ENCODE measurements at places on chromosomes 16 and 17.

GRCh38 chr17:65025297-65025696 lies 31.2 kb downstream of the GNA13 start:
- no peak for DNase-seq

- DNase-seq, result no peak
Observed at GRCh38 chr17:13160296-13160695, 142.5 kb upstream of the ELAC2 start.

- DNase-seq, result no peak
Observed at GRCh38 chr16:66662445-66663194, 33.9 kb downstream of the CMTM4 start.

DNA sequence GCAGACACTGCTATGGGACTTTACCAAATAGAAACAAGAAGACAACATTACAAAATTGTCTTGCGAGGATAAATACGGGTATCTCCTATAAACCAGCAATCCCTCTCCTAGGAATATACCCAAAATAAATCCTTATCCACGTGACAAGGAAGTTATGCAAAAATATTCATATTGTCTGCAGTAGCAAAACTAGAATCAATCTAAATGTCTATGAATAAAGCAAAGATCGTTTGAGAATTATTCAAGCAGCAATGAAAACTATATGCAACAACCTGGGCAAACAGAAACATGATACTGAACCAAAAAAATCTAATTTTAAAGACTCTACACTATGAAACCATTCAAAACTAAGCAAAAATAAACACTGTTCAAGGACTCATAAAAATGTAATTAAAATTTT lies 9.2 kb downstream of the LUC7L start:
- no peak for DNase-seq

- DNase-seq, result no peak
Observed at GRCh38 chr17:37781451-37781850, 36.6 kb upstream of the HNF1B start.

DNA sequence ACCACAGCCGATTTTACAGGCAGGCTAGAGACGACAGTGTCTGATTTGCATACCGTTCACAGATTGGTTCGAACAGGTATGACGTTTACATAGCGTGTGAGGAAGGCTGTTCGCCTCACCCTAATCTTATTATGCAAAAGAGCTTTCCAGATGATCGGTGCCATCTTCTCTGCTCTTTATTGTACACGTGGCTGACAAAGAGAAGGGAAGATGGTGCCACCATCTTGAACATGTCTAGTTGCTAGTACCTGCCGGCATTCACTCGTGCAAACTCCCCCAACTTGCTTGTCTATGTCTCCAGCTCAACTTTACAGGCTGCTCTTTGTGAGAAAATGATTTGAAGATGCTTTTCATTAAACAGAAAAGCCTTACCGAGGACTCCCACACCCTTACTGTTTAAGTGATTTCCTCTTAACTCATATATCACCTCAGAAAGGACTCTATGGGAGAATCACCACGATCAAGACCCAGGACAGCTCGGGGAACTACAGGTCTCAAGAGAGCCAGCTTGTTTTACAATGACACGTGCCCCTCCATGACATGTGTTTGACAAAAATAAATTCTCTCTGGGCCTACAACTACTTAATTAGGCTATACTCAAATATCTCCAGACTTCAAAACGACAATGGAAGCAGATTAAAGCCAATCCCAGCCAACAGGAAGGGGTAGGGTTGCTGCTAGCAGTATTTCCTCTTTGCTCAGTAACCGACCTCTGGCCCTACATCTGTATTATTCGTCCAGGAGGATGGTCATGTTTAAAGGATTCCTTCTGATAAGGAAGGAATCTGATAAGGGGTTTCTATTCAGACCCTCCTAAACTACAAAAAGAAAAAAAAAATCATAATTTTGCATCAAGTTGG lies 480.6 kb downstream of the TMEM114 start:
- no peak for DNase-seq

- no peak for DNase-seq
Observed at GRCh38 chr17:50661348-50661747, 26.7 kb downstream of the ABCC3 start.

DNA sequence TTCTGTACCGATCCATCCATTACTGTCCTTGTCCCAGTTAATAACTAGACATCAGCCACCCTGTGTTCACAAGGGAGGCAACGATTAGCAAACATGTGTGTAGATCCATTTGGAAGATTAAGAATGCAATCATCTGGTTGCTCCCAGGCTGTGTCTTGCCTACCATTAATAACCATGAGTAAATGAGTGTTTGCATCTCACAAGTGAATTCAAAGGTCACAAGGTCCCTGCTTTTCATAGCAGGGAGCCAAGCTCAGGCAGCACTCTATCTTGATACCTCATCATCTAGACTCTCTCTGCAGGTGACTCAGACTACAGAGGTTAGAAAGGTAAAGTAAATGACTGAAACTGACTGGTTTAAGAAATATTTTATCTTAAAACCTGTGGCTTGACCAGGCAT lies 25.3 kb downstream of the VWA3A start:
- no peak for DNase-seq

DNA sequence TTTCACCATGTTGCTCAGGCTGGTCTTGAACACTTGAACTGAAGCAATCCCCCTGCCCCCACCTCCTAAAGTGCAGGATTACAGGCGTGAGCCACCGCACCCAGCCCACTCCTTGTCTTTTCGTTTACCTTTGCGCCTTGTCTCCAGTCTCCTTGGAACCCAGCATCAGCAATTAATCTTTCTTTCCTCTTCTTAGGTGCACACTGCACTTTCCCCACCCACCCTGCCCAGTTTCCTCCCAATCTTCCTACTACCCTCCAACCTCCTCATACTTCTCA lies 1.5 kb upstream of the CLDN7 start:
- no peak for DNase-seq

- DNase-seq, result no peak
Observed at GRCh38 chr17:62663304-62663703, 35.8 kb downstream of the MRC2 start.

- DNase-seq, result peak; percentile 50
Observed at GRCh38 chr17:77842528-77843147, 115.9 kb upstream of the TNRC6C start.

DNA sequence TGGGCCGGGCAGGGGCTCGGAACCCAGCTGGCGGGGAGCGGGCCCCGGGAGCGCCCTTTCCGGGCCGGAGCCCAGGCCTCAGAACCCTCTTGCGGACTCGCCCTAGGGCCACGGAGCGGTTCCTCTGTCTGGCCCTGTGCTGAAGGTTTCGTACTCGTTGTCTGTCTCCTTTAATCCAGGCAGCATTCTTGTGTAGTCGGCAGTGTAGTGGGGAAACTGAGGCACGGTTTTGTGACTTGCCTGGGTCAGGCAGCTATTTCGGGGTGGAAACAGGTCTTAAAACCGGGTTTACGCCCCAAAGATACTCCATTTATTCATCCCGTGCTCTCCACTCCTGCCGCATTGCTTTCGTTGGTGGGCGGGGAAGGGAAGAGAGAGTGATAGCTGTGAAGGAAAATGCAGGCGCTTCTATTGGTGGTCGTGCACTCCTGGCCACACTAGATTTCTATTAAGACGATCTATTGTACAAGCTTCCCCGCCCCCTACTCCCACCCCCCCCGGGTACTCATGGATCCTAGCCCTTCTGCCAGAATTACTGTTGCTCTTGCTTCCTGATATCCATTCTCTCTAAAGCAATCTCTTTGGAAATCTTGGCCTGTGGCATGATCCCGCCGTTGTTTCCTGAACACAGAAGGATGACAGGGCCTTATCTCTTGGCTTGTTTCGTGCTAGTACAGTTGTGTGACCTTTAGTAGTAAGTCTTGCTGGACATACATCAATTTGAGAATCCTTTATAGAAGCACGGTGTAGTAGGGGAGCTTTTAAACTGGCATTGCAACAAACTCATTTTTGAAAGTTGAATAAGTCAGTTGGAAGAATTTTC lies 751 bp downstream of the DCAF7 start:
- peak; percentile 53 for DNase-seq

DNA sequence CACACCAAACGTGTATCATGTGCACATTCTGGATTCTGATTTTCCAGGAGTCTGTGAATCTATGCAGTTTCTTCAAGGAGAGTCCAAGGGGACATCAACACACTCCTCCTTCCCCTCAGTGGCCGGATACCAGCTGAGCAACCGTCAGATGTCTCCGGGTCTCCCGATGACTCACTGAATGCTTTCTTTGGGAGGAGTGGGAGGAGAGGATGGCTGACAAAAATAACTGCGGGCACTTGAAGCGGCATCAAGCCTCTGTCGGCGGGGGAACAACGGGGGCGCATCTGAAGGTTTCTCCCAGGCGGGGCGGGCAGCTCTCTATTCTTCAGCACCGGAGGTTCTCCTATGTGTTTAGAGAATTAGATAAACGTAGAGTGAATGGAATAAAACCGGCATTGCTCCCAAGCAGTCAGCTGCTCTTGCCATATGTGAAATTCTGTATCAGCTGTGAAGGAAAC lies 24.6 kb upstream of the LRRC75A start:
- DNase-seq, result no peak

DNA sequence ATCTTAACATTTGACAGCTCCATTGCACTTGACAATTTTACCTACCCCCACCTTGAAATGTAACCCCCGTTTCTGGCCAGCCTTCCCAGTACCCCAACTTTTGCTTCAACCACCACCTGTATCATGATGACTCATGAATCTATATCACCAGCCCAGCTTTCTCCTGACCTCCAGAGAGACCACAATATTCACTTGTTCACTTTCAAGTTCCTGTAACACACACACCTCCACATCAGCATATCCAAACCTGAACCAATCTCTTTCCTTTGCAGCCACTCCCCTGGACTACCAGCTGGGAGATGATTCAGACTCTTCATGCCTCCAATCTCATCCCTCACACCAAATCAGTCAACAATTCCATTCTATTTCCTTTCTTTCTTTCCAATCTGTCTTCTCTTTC lies 8.0 kb downstream of the SMG6 start:
- DNase-seq, result no peak

- no peak for DNase-seq
Observed at GRCh38 chr17:63173903-63174302, 207.9 kb downstream of the TANC2 start.

DNA sequence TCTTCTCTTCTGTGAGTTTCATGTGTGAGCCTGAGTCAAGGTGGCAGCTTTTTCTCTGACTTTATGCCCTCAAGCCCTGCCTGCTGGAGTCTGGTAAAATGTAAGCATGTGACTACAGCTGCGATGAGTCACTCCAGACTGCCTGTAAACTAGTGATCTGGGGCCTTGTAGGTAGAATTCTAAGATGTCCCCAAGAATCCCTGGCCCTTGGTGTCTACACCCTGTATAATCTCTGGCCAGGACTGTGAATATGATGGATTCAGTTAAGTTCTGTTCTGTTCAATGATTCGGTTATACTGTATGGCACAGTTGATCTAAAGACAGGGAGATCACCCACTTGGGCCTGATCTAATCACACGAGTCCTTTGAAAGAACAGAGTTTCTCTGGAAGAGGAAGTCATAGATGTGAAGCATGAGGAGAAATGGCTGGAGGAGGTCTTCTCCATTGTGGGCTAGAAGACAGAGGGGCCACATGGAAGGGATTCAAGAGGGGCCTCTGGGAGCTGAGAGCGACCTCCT lies 29.8 kb downstream of the PRSS54 start:
- no peak for DNase-seq

GRCh38 chr16:49858200-49859124 lies 2.5 kb upstream of the ZNF423 start:
- peak; percentile 57 for DNase-seq

DNA sequence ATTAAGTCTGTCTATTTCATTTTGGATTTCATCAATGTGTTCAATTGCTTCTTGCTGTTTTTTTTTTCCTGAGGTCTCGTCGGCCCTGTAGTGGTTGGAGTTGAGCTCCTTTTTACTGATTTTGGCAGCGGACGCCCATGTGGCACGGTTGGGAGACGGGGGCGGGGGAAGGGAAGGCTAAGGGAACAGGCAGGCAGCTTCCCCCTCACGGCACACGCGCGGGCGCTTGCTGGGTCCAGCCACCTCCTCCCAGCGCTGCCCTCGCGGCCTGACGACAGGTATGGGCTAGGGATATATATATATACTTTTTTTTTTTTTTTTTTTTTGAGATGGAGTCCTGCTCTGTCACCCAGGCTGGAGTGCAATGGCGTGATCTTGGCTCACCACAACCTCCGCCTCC lies 11.4 kb downstream of the HSF5 start:
- DNase-seq, result no peak

DNA sequence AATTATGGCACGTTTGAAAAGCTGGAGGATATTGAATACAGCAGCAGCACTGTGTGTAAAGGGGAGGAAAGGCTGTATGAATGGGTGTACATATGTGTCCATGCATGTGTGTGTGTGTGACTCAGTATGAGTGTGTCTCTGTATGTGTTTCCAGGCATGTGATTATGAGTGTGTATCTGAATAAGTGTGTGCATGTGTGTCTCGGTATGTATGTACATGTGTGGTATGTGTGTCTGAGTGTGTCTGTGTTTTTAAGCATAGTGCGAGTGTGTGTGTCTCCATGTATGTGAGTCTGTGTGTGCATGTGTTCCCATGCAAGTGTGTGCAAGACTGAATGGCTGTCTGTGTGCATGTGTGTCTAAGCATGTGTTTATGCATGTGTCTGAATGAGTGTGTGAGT lies 259.1 kb upstream of the XYLT1 start:
- DNase-seq, result no peak

- DNase-seq, result no peak
Observed at GRCh38 chr17:45801421-45801820, 17.3 kb downstream of the CRHR1 start.

- no peak for DNase-seq
Observed at GRCh38 chr17:68178831-68179230, 69.0 kb upstream of the AMZ2 start.

GRCh38 chr16:74605746-74606520 lies 981 bp downstream of the GLG1 start:
- DNase-seq, result no peak

GRCh38 chr17:82107341-82107860 lies 9.4 kb upstream of the FASN start:
- DNase-seq, result no peak

- DNase-seq, result peak; percentile 72
Observed at GRCh38 chr16:4309833-4310266, 6.0 kb upstream of the GLIS2 start.

GRCh38 chr16:51565184-51565583 lies 414.1 kb upstream of the SALL1 start:
- no peak for DNase-seq

GRCh38 chr17:17816240-17816814 lies 20.5 kb downstream of the SREBF1 start:
- DNase-seq, result no peak

- no peak for DNase-seq
Observed at GRCh38 chr17:4438162-4438944, 4.6 kb downstream of the SPNS3 start.

- DNase-seq, result peak; percentile 76
Observed at GRCh38 chr16:15055141-15056053, 477 bp downstream of the NTAN1 start.

DNA sequence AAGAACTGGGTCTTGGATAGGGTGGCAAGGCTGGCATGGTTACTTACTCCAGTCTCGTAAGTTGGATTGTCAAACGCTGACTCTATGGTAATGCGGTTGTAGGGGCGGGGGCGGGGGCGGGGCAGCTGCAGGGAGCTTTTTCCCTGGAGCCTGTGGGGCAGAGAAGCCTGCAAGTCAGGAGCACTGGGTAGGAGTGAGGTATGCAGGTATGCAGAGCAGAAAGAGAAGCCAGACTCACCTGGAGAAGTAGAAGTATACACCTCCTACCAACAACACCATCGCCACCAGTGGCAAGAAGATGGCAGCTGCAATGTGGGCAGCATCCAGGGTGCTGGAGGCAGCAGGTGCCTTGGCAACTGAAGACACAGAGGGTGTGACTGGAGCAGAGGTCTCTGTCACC lies 4.8 kb upstream of the PHF12 start:
- no peak for DNase-seq

Data from stimulated activated CD8-positive, alpha-beta memory T cell treated with anti-CD3 and anti-CD28 coated beads, Interleukin-4, amount 100 ng/mL, for 48 hours (primary cell).